HepG2 (cell line): ENCODE measurements at places on chromosomes 16 and 17. TPM values are rescaled to one million over a fixed set of nuclear protein-coding genes. Genes with fewer than 3 reads are reported as not detected.

GRCh38 chr16:2910441-2910969, 1.2 kb upstream of the FLYWCH1 start:
- no peak overlapping the region for H3K27ac ChIP-seq
- no peaks in the 10 kb centered on the region; the same call in 2 of the 3 replicates for H3K27me3 ChIP-seq
- no peak overlapping the region for H3K4me3 ChIP-seq
- DNase-seq: no peak

- no peak for DNase-seq
- H3K27ac ChIP-seq: no peak overlapping the region
- H3K4me1 ChIP-seq: peaks cover 47% of the 10 kb centered on the region
- no peaks in the 10 kb centered on the region for H3K36me3 ChIP-seq
- H3K4me3 ChIP-seq: no peak overlapping the region
Observed at GRCh38 chr16:67165121-67166078, 855 bp downstream of the HSF4 start.

DNA sequence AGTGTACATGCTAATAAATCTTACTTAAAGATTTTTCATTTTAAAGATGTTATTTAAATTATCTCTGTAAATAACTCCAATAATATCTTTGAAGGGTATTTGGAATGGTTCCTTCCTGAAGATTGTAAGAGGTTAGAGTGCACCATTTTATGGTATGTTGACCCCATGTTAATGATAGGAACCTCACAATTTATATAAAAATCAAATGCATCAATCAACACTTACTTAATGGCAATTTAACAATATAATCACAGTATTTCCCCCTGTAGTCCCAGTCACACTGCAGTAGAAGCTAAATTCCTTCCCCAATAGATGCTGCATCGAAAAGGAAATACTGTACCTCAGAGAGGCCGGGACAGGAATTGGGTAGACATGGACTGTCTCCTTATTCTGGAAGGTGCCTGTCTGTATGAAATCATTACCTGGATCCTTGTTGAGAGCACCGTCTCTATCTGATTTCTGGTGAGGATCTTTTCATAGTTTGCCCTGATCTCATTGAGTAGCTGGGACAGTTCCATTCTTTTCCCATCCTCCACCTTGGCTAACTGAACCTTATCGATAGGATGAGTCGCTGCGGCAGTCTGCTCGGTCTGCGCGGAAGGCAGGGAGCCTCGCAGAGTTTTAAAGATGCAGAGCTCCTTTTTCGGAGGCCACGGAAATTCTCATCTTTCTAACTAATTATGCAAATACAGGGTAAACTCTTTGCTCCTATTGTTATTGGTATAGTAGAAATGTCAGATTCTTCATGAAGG, at the start of gene KRT222:
TSS of gene KRT222 (minus strand) at position 596 of the 752 bp plus-strand sequence. CDS start at position 518, 78 bp downstream.
- H3K4me1 ChIP-seq: peaks cover 16% of the 10 kb centered on the region
- H3K4me3 ChIP-seq: no peak within 1 kb of the TSS
- no peak for DNase-seq
- H3K27me3 ChIP-seq: peaks cover 20% of the 10 kb centered on the region

GRCh38 chr17:74525465-74525725, 5.9 kb downstream of the CD300LB start:
- H3K4me1 ChIP-seq: peaks cover 11% of the 10 kb centered on the region; the same call in 1 of the 2 replicates
- H3K4me3 ChIP-seq: no peak overlapping the region
- no peak overlapping the region for H3K27ac ChIP-seq
- H3K27me3 ChIP-seq: peaks cover 88% of the 10 kb centered on the region

DNA sequence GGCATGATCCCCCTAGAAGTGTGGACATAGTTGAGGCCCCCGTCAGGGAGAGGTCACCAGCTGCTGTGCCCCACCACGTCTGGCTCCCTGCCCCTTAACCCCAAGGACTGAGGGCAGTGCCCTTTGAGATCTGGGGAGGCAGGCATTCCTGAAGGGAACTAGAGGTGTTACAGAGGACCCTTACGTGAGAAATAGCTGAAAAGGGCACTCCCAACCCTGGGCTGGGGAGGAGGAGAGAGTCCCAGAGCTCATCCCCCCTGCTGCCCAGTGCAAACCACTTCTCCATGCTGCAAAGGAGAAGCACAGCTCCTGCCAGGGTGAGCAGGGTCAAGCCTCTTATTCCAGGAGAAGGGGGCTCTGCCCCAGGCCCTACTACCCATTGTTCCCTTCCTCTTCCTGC, 10.3 kb upstream of the MINK1 start:
- DNase-seq: no peak
- H3K4me1 ChIP-seq: no peaks in the 10 kb centered on the region
- no peak overlapping the region for H3K27ac ChIP-seq
- peaks cover 1% of the 10 kb centered on the region; the same call in 1 of the 2 replicates for H3K36me3 ChIP-seq
- H3K4me3 ChIP-seq: no peak overlapping the region

GRCh38 chr16:56851671-56852400, 13.2 kb upstream of the SLC12A3 start:
- peaks cover 78% of the 10 kb centered on the region for H3K4me1 ChIP-seq
- H3K27me3 ChIP-seq: no peaks in the 10 kb centered on the region
- no peak overlapping the region for H3K4me3 ChIP-seq
- DNase-seq: peak; percentile 35
- H3K27ac ChIP-seq: peak overlapping the region; percentile 7
- H3K36me3 ChIP-seq: no peaks in the 10 kb centered on the region

- no peak overlapping the region for H3K27ac ChIP-seq
- H3K27me3 ChIP-seq: no peaks in the 10 kb centered on the region
- H3K36me3 ChIP-seq: peaks cover 35% of the 10 kb centered on the region
Observed at GRCh38 chr17:64520359-64520758, 13.6 kb downstream of the CEP95 start.

DNA sequence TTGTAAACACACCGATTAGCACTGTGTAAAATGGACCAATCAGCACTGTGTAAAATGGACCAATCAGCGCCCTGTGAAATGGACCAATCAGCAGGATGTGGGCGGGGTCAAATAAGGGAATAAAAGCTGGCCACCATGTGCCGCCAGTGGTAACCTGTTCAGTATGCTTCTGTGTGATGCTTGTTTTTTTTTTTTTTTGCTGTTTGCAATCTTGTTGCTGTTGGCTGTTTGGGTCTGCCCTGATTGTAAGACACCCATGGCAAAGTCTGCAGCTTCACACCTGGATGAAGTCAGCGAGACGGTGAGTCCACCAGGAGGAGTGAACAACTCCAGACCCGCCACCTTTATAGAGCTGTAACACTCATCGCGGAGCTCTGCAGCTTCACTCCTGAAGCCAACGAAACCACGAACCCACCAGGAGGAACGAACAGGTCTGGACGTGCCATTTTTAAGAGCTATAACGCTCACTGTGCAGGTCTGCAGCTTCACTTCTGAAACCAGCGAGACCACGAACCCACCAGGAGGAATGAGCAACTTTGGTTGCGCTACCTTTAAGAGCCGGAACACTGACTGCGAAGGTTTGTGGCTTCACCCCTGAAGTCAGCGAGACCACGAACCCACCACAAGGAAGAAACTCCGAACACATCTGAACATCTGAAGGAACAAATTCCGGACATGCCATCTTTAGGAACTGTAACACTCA, 85.0 kb upstream of the MED9 start:
- no peak overlapping the region for H3K27ac ChIP-seq
- peaks cover 1% of the 10 kb centered on the region for H3K27me3 ChIP-seq
- no peak for DNase-seq
- H3K36me3 ChIP-seq: no peaks in the 10 kb centered on the region

ORMDL3 gene
- 125 and 181 TPM in 2 replicates for total RNA-seq

- H3K4me1 ChIP-seq: peaks cover 42% of the 10 kb centered on the region
- H3K4me3 ChIP-seq: no peak overlapping the region
- peaks cover 74% of the 10 kb centered on the region for H3K27me3 ChIP-seq
- H3K36me3 ChIP-seq: no peaks in the 10 kb centered on the region
Observed at GRCh38 chr16:11395949-11396240, 50.6 kb downstream of the RMI2 start.

DNA sequence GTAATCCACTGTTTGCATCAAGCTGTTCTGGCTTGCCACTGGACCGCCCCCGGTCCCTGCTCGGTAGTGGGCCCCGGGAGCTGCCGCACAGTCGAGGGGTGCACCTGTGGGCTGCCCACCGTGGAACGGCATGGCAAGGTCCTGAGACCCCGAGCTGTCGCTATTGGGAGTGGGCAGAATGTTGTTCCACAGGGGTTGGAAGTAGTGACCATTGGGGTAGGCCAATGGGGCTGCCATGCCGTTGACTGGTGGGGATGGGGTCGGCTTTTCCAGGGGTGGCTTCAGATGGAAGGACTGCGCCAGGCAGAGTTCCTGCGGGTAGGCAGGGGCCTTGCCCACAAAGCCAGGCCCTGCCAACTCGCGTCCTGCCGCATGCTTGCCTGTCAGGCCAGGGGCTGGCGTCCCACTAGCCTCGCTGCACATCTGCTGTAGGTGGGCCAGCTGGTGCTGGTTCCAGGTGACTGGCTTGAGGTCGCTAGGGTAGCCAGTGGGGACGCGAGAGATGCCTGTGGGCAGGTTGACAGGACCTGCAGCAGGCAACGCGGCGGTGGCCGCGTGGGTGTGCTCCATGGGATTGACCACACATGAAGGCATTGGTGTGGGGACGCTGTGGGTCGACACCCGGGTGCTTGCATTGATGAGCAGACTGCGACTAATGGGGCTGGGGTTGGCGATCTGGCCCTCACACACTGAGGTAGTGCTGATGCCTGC, 14.8 kb downstream of the TRAF4 start:
- DNase-seq: no peak
- H3K4me3 ChIP-seq: no peak overlapping the region
- H3K4me1 ChIP-seq: no peaks in the 10 kb centered on the region
- H3K27ac ChIP-seq: no peak overlapping the region
- peaks cover 50% of the 10 kb centered on the region for H3K36me3 ChIP-seq
- no peaks in the 10 kb centered on the region for H3K27me3 ChIP-seq

KRT33A gene
- total RNA-seq: not detected in 2 replicates

CDH1 gene
- total RNA-seq: 0.70 and 0.95 TPM in 2 replicates

GRCh38 chr17:75721463-75722011, 278 bp downstream of the ITGB4 start:
- DNase-seq: no peak
- no peaks in the 10 kb centered on the region for H3K36me3 ChIP-seq
- H3K27me3 ChIP-seq: peaks cover 8% of the 10 kb centered on the region; the same call in 1 of the 2 replicates

SPNS2 gene
- total RNA-seq: not detected in 2 replicates

- H3K4me1 ChIP-seq: 0 out of 2 replicates have a peak, but pooled peaks cover 8% of the 10 kb centered on the region
- no peaks in the 10 kb centered on the region for H3K27me3 ChIP-seq
- no peak overlapping the region for H3K4me3 ChIP-seq
- no peak overlapping the region for H3K27ac ChIP-seq
- peak; percentile 62 for DNase-seq
- H3K36me3 ChIP-seq: no peaks in the 10 kb centered on the region
Observed at GRCh38 chr17:18217412-18218015, 7.9 kb upstream of the LLGL1 start.

GRCh38 chr17:41199421-41200078, 9.9 kb downstream of the KRTAP9-1 start:
- no peaks in the 10 kb centered on the region for H3K27me3 ChIP-seq
- no peaks in the 10 kb centered on the region for H3K36me3 ChIP-seq
- H3K27ac ChIP-seq: no peak overlapping the region
- no peaks in the 10 kb centered on the region for H3K4me1 ChIP-seq

DNA sequence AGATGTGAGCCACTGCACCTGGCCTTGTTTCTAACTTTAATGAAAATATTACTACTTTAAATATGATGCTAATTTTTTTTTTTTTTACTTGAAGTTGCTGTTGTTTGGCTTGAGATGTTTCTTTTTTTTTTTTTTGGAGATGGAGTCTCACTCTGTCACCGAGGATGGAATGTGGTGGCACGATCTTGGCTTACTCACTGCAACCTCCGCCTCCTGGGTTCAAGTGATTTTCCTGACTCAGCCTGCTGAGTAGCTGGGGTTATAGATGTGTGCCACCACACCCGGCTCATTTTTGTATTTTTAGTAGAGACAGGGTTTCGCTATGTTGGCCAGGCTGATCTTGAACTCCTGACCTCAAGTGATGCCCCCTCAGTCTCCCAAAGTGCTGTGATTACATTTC, 23.6 kb downstream of the IGSF6 start:
- no peak overlapping the region for H3K4me3 ChIP-seq
- no peak for DNase-seq
- H3K27me3 ChIP-seq: no peaks in the 10 kb centered on the region
- peaks cover 29% of the 10 kb centered on the region for H3K36me3 ChIP-seq
- peaks cover 52% of the 10 kb centered on the region for H3K4me1 ChIP-seq

SLC35B1 gene
- total RNA-seq: 67.0 and 113 TPM in 2 replicates

DNA sequence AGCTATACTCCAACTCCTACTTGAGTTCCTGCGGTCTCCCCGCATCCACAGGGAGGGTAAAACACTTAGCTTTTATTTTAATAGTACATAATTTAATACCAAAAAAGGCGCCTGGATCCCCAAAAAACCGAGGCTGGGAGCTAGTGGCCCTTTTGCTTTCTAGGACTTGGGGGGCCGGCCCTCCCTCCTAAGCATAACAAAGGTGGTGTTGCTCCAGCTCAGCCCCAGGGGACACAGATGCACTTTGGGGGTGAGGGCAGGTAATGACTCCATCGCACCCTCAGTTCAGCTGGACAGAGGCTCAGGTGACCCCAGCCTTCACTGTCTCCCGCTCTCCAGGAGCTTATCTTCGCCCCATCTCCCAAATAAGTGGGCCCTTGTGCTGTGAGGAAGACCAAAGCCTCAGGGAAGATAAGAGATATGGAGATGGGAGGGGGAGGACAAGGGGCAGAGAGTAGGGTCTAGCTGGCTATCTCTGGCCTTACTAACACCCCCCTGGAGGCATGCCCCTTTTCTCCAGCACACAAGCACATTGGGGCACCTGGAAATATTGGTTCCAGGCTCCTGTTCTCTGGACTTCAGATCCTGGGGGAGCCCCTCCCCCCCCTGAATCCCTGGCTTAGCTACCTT, 2.8 kb upstream of the NHERF1 start:
- peak overlapping the region; percentile 99 for H3K4me3 ChIP-seq
- no peak for DNase-seq
- no peak overlapping the region for H3K27ac ChIP-seq

HELZ gene
- total RNA-seq: 52.4 and 93.1 TPM in 2 replicates

- peaks cover 23% of the 10 kb centered on the region for H3K4me1 ChIP-seq
- no peak overlapping the region for H3K27ac ChIP-seq
- DNase-seq: no peak
- no peak overlapping the region for H3K4me3 ChIP-seq
- no peaks in the 10 kb centered on the region for H3K27me3 ChIP-seq
- H3K36me3 ChIP-seq: no peaks in the 10 kb centered on the region
Observed at GRCh38 chr17:29707212-29707571, 84.5 kb upstream of the CORO6 start.

GRCh38 chr17:42672038-42672437, 4.8 kb downstream of the PLEKHH3 start:
- peaks cover 52% of the 10 kb centered on the region for H3K36me3 ChIP-seq
- no peak overlapping the region for H3K4me3 ChIP-seq
- H3K27me3 ChIP-seq: no peaks in the 10 kb centered on the region
- no peak overlapping the region for H3K27ac ChIP-seq
- DNase-seq: no peak

SOX15 gene
- total RNA-seq: 0.18 TPM in 1 of 2 replicates, not detected in the other

- H3K36me3 ChIP-seq: peaks cover 77% of the 10 kb centered on the region
- no peaks in the 10 kb centered on the region for H3K27me3 ChIP-seq
- no peak overlapping the region for H3K27ac ChIP-seq
- no peak overlapping the region for H3K4me3 ChIP-seq
- H3K4me1 ChIP-seq: peaks cover 25% of the 10 kb centered on the region
Observed at GRCh38 chr16:23498863-23499262, 11.4 kb downstream of the GGA2 start.

DNA sequence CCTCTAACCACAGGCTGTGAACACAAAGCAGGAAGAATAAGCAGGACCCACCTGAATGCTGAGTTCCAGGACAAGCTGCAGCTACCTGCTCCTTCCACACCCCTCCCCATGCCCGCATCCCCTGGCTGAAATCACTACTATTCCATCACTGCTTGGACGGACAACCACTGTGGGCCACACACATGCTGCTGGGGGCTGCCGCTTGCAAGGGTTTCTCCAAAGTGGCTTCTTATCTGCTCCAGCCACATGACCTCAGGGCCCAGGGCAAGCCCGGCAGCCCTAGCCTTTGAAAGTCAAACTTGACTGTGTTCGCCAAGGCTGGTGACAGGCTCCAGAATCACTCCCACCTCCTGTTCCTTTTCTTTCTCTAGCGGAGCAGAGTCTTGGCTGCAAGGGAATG, 18.4 kb downstream of the FA2H start:
- no peak overlapping the region for H3K27ac ChIP-seq
- H3K36me3 ChIP-seq: no peaks in the 10 kb centered on the region
- H3K4me1 ChIP-seq: no peaks in the 10 kb centered on the region
- H3K27me3 ChIP-seq: peaks cover 57% of the 10 kb centered on the region

HSPB9 gene
- 0.13 and 0.24 TPM in 2 replicates for total RNA-seq
